T-cell (primary cell): ENCODE measurements at places on chromosomes 4 and X. TPM values are rescaled to one million over a fixed set of nuclear protein-coding genes. Genes with fewer than 3 reads are reported as not detected.

DNA sequence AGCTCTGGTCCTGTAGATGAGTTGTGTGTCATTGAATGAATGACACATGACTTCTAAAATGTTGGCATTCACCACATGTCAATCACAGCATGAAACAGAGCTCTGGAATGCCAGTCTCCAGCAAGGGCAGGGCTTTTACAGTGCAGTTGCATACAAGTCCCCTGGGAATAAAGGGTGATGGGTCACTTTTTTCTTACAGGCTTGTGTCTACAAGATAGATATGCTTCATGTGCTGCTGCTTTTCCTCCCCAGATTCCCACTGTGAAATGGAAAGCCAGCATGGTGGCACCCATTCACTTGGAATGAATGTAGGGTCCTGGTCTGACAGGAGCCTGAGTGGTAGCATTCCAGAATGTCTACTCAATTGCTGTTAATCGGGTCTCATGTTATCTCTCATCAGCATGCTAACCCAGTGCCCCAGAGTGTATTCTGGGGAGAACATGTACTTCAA, 159.1 kb upstream of the KIT start:
- no peak for DNase-seq

DNA sequence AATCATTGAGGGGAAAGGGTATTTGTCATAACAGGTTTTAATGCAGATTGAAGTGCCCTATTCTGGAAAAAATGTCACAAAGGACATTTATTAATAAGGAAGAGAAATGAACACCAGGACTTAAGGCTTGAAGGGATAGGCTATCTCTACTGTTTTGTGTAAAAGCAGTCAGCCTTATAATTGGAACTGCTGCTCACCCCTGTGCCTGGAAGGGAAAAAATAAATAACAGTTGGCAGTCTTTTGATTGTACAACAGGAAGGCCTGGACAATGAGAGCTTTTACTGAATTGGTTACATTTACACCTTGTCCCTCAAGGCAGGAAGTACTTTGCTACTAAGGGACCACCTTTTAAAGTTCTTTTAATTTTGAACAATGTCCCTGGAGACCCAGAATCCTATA, 17.8 kb upstream of the MAGED4 start:
- DNase-seq, result no peak

Gene GAGE12F
- 0.64 TPM for total RNA-seq

GRCh38 chr4:84826681-84827080, 139.8 kb downstream of the WDFY3 start:
- DNase-seq, result no peak

Gene GJB1
- not detected for total RNA-seq

Gene PDLIM5
- 28.8 TPM for total RNA-seq

DNA sequence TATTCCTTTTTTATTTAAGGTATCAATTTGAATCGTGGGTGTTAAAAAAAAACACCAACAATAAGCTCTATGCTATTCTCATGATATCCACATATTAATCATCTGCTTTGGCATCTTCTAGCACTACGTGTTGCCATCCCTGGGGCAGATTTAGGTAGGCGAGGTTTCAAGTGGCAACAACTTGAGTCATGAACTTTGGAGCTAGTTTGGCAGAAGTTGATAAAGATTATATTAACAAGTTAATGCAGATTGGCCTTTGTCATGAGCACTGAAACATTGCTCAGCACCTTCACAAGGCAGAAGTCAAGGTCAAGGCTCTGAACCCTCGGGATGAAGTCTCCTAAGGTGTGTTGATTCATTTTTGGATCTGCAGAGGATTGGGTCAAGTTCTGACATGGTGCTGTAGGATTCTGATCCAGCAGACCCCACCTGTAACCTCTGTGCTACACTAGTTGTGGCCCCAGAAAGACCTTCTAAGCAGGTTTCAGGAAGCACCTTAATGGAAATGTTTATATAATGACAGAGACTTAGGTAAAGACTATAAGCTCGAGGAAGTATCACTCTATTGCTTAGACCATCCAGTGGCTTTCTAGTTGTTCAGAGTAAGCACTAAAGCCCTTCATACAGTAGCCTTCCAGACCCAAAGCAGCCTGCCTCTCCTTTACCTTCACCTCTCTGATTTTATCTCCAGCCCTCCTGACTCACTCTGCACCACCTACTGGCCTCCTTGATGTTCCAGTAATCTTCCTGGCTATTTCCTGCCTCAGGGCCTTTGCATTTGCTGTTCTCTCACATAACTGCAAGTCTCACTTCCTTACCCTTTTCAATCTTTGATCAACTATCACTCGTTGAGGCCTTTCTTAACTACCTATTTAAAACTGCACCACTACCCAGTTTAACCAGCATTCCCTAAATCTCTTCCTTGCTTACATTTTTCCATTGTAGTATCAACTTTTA, 117.0 kb upstream of the SLC4A4 start:
- no peak for DNase-seq

- DNase-seq, result peak; percentile 29
Observed at GRCh38 chr4:37892641-37893040, 1.8 kb downstream of the TBC1D1 start.

GRCh38 chrX:65932173-65933084, 107.5 kb downstream of the VSIG4 start:
- no peak for DNase-seq

DNA sequence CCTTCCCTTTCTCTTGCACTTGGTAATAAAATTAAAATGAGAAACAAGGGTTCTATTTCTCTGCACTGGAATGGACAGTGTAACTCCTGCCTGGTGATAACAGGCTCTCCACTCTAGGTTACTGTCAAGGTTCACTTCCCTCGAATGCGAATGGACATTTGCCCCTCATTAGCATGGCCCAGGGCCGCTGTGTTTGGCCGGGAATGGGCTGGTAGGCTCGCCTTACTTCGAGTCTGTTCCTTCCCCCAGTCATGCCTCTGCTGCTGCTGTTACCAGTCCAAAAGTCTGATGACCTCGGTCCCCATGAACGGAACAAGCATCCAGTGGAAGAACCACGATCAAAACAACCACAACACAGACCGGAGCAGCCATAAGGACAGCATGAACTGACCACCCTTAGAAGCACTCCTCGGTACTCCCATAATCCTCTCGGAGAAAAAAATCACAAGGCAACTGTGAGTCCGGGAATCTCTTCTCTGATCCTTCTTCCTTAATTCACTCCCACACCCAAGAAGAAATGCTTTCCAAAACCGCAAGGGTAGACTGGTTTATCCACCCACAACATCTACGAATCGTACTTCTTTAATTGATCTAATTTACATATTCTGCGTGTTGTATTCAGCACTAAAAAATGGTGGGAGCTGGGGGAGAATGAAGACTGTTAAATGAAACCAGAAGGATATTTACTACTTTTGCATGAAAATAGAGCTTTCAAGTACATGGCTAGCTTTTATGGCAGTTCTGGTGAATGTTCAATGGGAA, 61.5 kb downstream of the EDNRA start:
- DNase-seq, result no peak

DNA sequence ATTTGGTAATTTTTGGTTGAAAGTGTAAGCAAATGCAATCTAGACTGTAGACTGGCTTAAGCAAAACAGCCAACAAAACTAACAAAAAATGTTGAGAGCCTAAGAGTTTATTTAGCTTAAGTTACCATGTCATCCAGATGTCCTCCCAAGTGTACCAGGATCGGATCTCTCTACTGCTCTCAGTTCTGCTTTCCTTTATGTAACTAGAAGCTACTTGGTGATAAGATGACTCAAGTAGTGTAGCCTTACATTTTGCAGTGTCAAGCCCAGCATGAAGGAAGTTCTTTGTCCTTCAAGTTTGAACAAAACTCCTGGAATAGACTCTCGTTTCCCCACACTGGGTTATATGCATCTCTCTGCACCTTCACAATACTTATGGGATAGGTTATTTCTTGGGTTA, 1500.0 kb downstream of the STIM2 start:
- DNase-seq, result no peak

- no peak for DNase-seq
Observed at GRCh38 chr4:93384241-93384640, 444.3 kb upstream of the ATOH1 start.

DNA sequence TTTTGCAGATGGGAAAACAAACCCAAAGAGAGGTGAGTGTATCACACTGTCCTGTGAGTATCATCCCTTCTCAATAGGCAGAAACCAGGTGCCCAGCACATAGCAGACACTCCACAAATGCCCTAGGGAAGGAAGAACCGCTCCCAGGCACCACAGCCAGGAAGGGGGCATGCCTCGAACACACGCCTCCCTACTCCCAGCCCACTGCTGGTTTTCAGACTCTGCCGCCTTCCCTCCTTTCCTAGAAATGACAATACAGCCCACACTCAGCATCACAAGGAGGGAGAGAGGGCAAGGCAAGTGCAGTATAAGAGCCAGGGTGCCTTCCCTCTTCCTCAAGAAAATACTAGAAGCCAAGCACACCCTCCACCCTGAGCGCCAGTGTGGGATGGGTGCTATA, 16.2 kb downstream of the JAKMIP1 start:
- no peak for DNase-seq

Gene ZAR1
- total RNA-seq, result not detected

DNA sequence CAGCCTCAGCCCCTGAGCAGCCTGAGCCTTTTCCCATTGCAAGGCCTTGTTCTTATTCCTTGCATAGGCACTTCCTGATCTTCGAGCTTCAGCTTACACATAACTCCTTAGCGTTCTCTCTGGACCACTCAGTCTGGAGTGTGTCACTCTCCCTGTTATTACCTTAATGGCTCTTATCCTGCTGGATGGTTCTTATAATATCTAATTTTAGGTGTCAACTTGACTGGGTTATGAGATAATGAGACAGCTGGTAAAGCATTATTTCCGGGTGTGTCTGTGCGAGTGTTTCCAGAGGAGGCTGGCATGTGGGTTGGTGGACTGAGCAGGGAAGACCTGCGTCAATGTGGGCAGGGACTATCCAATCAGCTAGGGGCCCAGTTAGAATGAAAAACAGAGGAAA, 75.7 kb downstream of the HAUS3 start:
- no peak for DNase-seq

Gene F9
- total RNA-seq, result 0.10 TPM

GRCh38 chr4:114398410-114398809, 200.2 kb upstream of the UGT8 start:
- DNase-seq, result no peak

GRCh38 chr4:165184220-165184619, 23.1 kb upstream of the KLHL2 start:
- no peak for DNase-seq

Gene RELL1
- 21.8 TPM for total RNA-seq

DNA sequence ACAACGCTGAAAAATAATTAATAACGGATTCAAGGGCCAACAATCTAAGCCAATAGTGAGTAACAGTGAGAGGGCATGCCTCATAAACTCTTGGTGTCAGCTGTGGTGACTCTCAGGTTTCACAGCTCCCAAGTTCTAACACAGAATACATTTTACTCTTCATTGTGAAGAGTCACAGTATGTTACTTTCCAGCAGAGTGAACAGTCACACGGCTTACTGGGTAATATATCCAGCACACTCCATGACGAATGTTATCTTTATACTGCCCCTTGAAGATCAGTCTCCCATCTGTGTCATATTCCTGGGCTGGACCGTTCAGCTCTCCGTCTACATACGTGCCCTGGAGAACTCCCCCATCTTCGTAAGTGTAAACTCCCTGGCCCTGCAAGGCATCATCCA, 23.1 kb downstream of the SETD7 start:
- DNase-seq, result no peak

- DNase-seq, result no peak
Observed at GRCh38 chrX:119775517-119776238, 15.8 kb downstream of the RPL39 start.

Gene MTHFD2L
- total RNA-seq, result 7.9 TPM

GRCh38 chr4:108351791-108352190, 183.1 kb upstream of the LEF1 start:
- DNase-seq, result no peak

Gene GPC3
- 1.5 TPM for total RNA-seq
